ENCODE measurements at places on chromosomes 5 and 9.

- DNase-seq = no peak
These were observed 464 bp upstream of the FAM151B start for GRCh38 chr5:80487444-80487828.

- DNase-seq = no peak
These were observed 51.3 kb downstream of the CRB2 start for GRCh38 chr9:123407217-123407851.

GRCh38 chr5:19782566-19782965 is 205.4 kb downstream of the CDH18 start:
- DNase-seq = no peak

GRCh38 chr9:131160416-131161112 is 35.2 kb downstream of the NUP214 start:
- no peak for DNase-seq

GRCh38 chr9:21252721-21253547 is 13.1 kb upstream of the IFNA14 start:
- peak; percentile 8 for DNase-seq

- DNase-seq = no peak
These were observed 210.2 kb upstream of the ISL1 start for GRCh38 chr5:51172903-51173626.

GRCh38 chr9:33469891-33470290 is 3.8 kb downstream of the NOL6 start:
- DNase-seq = no peak

GRCh38 chr9:118736406-118736805 is 632.8 kb downstream of the BRINP1 start:
- no peak for DNase-seq

- no peak for DNase-seq
These were observed 3.3 kb upstream of the NINJ1 start for GRCh38 chr9:93137362-93137761.

DNA sequence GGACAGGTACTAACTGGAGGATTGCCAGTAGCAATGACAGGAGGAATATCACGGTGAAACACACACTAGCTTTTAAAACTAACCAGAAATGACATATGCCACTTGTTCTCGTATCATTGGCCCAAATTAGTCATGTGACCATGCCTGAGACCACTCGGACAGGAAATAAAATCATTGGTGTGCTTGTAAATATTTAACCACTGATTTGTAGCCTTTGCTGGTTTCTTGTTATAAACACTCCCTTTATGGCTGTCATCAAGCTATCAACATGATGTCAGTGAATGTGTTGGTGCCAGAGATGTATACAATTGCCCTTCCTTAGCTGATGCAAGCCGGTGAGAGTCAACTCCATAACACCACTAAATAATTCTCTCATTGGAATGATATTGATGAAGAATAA is 123.7 kb upstream of the ANKH start:
- no peak for DNase-seq

DNA sequence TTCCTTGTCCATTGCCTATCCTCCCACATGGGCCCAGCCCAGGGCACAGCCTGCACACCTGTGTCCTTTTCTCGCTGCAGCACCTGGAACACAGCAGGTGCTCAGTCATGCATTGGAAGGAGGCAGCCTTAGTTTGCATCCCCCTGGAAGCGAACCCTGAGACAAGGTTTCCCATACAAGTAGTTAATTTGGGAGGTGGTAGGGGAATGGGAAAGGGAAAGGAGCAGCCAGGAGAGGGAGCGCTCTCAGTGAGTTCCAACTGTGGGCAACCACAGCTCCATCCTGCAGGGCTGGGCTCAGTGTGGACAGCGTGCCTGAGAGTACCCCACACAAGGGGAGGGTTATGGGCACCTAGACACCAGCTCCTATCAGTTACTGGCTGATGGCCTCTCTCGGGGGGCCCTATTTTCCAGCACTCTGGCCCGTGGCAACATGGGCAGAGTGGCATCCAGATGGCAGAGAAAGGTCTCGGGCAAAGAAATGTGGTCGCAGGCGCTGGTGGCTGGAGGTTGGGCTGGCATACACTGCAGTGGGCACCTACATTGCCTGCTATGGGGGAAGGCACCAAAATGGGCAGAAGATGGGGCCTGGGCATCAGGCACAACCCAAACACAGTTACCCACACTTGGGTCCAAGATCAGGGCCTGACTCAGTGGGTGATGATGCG is 50.1 kb downstream of the TSPAN17 start:
- no peak for DNase-seq

- DNase-seq = no peak
These were observed 35.6 kb upstream of the ANKRD33B start for GRCh38 chr5:10528056-10528816.

- no peak for DNase-seq
These were observed 46.9 kb downstream of the ACTBL2 start for GRCh38 chr5:57435701-57436134.

- no peak for DNase-seq
These were observed 31.2 kb upstream of the GALNT10 start for GRCh38 chr5:154159343-154159742.

DNA sequence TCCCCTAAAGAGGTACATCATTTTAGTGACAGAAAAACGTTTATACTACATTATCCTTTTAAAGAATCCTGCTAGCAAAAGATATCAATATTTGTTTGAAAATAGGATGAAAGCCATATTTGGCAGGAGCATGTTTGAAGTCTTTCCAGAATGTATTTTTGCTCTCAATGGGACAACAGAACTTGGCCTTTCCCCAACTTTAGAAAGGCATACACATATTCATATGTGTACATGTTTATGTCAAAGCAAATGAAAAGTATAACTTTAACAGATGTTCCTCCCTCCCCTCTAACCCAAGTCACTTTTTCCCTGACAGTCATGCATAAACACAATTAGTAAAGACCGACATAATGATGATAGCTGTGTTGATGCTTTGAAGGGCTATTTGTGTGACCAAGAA is 427.8 kb upstream of the CDH6 start:
- no peak for DNase-seq

DNA sequence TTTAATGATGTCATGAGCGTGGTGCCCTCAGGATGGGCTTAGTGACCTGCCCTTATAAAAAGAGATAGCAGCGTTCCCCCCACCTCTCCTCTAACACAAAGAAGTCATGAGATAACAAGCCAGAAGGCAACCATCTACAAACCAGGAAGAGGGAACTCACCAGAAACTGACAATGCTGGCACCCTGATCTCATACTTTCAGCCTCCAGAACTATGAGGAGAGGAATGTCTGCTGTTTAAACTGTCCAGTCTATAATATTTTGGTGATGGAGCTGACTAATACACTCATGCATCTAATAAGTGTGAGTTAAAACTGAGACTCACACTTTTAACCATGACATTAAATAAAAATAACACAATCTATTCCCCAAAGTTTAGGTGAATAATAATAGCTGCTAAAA is 156.1 kb upstream of the SPEF2 start:
- no peak for DNase-seq

- DNase-seq = no peak
These were observed 49.2 kb upstream of the TAF11L2 start for GRCh38 chr5:17448877-17449276.

DNA sequence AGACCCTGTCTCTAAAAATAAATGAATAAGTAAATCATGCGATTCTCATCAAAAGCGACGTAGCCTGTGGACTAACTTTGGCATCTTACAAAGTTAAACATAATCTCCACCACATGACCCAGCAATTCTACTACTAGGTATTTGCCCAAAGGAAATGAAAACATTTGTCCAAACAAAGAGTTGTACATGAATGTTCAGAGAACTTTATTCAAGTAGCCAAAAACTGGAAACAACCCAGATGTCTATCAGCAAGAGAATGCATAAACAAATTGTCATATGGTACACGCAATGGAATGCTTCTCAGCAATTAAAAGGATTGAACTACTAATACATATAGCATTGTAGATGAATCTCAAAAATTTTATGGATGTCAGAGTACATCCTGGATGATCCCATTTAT is 82.6 kb downstream of the ADRB2 start:
- no peak for DNase-seq

GRCh38 chr5:81344736-81345135 is 43.3 kb downstream of the ZCCHC9 start:
- DNase-seq = no peak

GRCh38 chr9:136596630-136597031 is 50.8 kb upstream of the NOTCH1 start:
- no peak for DNase-seq

GRCh38 chr5:144121577-144121976 is 48.9 kb downstream of the YIPF5 start:
- DNase-seq = no peak

DNA sequence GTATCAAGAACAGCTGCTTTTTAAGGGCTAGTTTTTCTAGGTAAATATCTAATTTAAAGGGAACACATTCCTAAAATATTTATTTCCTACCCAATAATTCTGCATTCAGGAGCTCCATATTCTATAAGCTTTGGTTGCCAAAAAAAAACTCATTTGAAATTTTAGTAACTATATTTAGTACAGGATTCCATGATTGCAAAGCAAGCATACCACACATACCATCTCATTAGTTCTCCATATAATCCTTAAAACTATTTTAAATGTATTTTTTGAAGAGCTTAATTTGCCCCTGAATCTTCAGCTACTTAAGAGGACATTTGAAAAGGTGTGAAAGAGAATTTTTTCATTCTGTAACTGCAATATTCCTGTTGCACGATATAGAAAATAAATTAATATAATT is 877.0 kb downstream of the NR2F1-AS1 start:
- no peak for DNase-seq

- no peak for DNase-seq
These were observed 293.1 kb downstream of the ZSWIM6 start for GRCh38 chr5:61625137-61625561.

DNA sequence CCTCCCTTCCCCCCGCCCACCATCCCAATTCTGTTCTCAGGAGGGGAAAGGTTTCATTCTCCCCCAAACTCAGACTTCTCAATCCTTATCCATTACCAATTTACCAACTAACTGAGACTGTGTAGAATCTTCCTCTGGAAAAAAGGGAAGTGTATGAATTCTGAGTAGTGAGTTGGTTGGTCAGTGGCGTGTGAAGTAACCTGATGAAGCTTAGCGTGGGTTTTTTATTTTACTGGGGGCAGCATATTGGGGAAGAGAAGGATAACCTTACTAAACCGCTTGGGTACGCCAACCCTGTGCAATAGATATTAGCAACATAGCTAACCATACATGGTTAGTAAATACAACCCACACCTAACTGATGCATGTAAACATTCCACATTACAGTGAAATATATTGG is 1.1 kb upstream of the DNAJC21 start:
- no peak for DNase-seq

DNA sequence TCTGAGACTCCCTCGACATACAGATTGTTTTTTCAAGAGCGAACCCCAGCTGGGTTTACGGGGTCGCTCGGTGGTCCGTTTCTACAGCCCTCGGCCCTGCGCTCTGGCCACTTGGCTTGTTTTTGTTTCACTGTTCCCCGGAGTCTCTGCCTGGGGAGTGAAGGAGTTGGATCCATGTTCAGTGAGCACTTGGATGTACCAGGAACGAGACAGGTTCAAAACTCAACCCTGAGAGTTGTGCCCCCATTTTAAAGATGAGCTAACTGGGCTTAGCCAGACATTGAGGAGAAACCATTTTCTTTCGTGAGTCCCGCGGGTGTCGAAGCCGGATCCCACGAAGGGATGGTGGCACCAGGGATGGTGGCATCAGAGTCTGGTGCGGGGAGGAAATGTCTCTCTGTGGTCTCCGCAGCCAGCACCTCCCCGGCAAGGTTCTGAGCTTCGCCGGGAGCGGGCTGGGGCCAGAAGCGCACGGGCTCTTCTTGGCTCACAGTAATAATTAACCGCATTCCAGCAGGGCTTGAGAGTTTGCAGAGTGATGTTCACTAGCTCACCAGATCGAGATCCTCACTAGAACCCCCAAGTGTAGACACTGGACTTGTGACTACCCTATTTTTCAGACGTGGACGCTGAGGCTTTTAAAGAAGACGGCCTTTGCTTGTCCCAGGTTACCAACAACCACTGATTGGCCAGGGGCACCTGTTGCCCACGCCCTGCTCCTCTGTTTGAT is 1.0 kb downstream of the MSX2 start:
- DNase-seq = no peak

DNA sequence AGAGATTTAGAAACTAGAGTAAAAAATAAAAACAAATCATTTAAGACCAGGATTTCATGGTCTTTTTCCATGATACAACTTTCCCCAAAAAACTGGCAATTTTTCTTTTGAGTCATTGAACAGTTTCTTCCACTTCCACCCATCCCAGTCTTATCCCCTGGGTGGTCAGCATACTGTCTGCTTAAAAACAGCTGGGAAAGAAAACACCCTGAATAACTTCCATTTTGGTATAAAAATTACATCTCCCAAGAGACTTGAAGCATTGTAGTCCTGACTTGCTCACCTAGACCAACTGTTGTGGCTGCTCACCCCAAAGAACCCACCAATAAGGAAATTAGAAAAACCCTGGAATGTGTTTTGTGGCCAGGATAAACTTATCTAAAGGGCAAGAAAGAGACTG is 731.3 kb downstream of the NR2F1-AS1 start:
- DNase-seq = no peak

GRCh38 chr9:111838439-111838838 is 43.7 kb upstream of the SHOC1 start:
- DNase-seq = no peak

DNA sequence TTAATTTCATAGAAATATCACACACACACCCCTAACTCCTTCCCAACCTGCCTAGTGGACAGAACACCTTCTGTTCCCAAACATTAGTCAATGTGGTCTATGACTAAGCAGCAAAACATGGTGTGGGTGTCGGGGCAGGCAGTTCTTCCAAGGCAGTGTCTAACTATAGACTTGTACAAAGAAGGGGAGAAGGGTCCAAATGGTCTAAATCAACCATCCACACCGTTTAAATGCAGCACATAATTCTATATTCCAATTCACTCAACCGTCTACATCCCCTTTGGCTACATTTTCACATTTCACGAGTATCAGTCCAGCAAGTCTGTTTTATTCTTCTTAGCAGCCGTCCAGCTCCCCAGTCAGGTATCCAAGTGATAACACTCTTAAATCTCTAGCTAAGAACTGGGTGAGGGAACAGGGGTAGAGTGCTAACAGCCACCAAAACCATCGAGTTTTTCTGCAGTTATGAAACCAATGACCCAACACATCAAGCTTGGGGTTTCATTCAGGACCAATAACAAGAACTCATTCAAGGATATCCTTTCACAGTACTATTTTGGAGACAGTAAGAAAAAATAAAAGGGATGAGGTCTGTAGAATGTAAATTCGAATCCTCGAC is 3.3 kb downstream of the ZNF608 start:
- no peak for DNase-seq

GRCh38 chr5:176830995-176831423 is 20.6 kb downstream of the UNC5A start:
- DNase-seq = no peak

- DNase-seq = no peak
These were observed 33.4 kb upstream of the ADAMTS2 start for GRCh38 chr5:179378441-179379271.
